ENCODE measurements at places on chromosomes 6 and 20.

GRCh38 chr6:140956571-140957369 is 1176.0 kb upstream of the GJE1 start:
- DNase-seq, result no peak

- DNase-seq, result no peak
These were observed 150.9 kb upstream of the MLIP start for GRCh38 chr6:53960311-53960710.

- peak; percentile 76 for DNase-seq
These were observed 30.1 kb downstream of the RIMS4 start for GRCh38 chr20:44780226-44780625.

GRCh38 chr6:7859591-7859990 is 51.0 kb downstream of the TXNDC5 start:
- DNase-seq, result no peak

GRCh38 chr20:45405571-45406259 is 2.4 kb upstream of the DBNDD2 start:
- peak; percentile 35 for DNase-seq

- DNase-seq, result no peak
These were observed 64.5 kb downstream of the KCNB1 start for GRCh38 chr20:49417843-49418555.

DNA sequence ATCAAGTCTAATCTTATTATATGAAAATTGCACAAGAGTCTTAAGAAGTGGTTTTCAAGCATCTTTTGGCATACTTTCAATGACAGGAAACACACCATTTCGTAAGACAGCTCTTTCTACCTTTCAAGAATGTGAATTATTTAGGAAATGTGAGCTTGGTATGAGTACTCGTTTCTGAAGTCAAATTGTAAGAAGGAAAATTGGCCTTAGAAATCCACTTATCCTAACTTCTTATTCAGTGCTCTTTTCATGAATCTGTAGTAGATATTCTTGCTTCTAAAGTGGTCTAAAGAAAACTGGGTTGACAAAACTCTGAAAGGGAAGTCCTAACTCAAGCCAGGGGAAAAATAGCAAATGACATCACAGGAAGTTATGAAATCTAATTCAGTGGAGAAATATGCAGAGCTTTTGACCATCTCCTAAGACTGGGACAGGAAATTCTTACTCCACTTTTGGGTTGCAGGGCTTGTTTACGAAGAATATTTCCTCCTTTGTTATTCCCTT is 38.5 kb upstream of the OGFRL1 start:
- DNase-seq, result no peak

GRCh38 chr6:1347161-1347560 is 35.3 kb downstream of the FOXQ1 start:
- DNase-seq, result no peak

DNA sequence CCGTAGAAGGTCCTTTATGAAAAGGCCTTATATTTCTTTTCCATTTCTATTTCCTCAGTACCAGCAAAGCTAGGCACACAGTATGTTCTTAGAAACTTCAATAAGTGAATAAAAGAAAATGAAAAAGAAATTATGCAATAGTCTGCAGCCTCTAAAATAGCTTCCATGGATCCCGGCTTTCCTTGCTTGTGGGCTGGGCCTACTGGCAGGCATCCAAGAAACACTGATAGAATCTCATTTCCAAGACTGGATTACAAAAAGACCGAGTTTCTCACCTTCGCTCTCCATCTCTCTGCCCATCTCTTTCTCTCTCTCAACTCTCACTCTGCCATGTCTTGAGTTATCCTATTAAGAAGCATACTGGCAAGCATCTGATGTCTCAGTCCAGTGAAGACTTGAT is 187.5 kb upstream of the FKBP1C start:
- no peak for DNase-seq

DNA sequence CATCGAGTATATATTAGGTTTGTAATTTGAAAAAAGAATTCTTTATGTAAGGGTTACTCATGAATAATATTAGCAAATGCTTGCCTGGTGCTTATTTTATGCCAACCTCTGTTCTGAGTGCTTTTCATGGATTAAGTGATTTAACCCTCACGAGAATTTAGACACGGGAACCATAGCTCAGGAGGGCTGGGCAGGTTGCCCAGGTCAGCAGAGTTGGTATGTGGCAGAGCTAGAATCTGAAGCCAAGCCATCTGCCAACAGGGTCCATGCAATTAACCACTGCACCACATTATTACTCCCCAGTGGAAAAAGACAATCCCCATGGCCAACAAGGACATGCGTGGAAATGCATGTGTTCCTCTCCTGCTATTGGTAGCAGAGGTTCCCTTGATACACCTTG is 345.6 kb downstream of the CDC5L start:
- DNase-seq, result no peak

- no peak for DNase-seq
These were observed 10.7 kb downstream of the CLDN20 start for GRCh38 chr6:155274533-155274932.

DNA sequence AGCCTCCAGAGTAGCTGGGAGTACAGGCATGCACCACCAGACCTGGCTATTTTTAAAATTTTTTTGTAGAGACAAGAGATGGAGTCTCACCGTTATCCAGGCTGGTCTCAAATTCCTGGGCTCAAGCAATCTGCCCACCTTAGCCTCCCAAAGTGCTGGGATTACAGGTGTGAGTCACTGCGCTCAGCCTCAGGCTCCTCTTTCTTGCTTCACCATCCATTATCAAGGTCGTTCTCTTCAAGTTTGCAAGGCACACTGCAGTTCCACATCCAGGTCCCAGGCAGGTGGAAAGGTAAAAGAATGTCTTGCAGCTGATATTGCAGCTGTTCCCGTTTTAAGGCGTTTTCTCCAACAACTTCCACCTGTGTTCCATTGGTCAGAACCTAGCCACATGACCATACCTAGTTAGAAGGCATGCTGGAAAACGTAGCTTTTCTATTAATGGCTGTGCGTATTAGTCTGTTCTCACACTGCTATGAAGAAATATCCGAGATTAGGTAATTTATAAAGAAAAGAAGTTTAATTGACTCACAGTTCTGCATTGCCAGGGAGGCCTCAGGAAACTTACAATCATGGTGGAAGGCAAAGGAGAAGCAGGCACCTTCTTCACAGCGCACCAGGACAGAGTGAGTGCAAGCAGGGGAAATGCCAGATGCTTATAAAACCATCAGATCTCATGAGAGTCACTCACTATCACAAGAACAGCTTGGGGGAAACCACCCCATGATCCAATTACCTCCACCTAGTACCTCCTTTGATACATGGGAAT is 51.7 kb downstream of the PCNA start:
- DNase-seq, result no peak

- no peak for DNase-seq
These were observed 139.2 kb downstream of the SOX4 start for GRCh38 chr6:21732731-21733130.

- DNase-seq, result no peak
These were observed 13.0 kb upstream of the TSHZ2 start for GRCh38 chr20:52959125-52959524.

DNA sequence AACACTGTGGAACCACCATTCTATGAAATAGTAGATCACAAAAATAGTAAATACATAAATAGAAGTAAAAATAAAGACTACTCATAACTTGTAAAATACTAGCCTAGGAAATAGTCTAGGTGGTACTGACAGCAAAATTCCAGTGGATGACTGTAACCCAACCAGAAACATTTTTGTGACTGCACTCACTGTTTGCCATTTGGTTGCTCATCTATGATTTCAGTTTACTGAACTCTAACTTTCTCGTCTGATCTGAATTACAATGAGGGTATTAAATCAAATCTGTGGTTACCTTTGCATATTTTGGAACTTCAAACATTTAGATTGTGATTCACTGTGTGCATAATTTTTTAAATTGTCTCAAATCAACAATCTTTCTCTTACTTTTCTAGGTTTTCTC is 151.1 kb downstream of the KHDC1L start:
- no peak for DNase-seq

GRCh38 chr20:59785986-59786795 is 147.2 kb downstream of the SYCP2 start:
- DNase-seq, result no peak

GRCh38 chr6:27742833-27743573 is 169.2 kb downstream of the OR2B2 start:
- DNase-seq, result no peak

GRCh38 chr6:45965792-45966191 is 49.9 kb downstream of the CLIC5 start:
- no peak for DNase-seq

DNA sequence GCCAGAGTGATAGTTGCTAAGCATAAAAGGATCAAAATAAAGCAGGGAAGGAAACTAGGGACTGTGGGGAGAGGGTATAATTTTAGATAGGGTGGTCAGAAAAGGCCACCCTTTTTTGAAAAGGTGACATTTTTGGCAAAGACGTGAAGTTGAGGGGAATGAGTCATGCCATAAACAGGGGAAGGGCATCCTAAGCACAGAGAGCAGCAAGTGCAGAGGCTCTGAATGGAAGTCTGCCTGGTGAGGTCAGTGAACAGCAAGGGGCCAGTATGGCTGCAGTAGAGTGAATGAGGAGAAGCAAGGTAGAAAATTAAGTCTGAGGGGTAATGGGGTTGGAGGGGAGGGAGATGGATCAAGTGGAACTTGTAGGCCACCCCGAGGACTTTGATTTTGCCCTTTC is 2.4 kb downstream of the KLC4 start:
- no peak for DNase-seq

DNA sequence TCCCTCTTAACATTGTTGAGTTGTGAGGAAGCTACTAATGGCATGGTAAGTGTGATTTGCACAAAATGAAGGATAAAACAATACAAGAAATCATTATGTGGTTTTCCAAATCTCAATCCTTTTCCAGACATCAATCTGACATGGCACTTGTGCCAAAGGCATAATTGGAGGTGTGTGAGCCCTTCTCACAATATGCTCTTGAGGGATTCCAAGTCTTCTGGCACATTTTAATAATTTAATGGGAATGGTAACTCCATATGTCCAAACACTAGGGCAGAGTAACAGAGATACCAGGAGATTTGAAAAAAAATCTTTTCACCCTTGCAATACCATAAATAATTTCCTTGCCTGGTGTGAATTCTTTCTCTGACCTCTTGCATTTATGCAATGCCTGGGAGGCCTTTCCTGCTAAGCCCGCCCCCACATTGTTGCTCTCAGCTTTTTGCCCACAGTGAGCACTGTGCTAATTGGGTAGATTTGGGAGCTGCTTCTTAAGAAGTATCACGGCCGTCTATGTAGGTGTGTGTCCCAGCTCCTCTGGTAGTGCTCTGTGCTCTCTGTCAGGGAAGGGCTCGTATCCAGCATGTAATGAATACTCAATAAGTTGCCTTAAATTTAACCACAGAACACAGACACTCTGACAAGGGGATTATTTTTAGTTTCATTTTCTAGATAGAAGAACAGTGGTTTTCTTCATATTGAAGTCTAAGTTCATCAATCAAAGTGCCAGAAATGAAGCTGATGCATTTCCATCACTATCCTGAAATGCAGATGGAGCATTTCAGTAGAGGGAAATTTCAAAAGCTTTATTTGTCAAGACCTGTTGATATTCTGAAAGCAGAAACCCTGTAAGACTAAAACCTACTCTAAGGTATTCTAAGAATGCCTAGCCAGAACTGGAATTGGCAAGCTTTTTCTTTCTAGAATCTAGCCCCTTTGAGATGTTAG is 54.4 kb upstream of the CEP85L start:
- no peak for DNase-seq

GRCh38 chr20:63518946-63519667 is 1.5 kb upstream of the PPDPF start:
- no peak for DNase-seq

DNA sequence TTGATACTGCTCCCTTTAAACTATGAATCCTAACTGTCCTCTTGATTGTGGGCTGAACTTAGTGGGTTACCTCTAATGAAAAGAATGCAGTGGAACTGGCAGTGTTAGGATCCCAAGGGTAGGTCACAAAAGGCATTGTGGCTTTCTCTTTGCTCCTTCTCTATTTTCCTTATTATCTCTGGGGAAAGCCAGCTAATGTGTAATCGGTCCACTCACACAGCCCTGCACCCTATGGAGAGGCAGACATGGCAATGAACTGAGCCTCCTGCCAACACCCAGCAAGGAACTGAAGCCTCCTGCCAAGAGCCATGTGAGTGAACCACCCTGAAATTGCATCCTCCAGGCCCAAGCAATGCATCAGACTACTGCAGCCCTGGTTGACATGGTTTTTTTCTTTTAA is 24.6 kb upstream of the ZNF133 start:
- peak; percentile 64 for DNase-seq

DNA sequence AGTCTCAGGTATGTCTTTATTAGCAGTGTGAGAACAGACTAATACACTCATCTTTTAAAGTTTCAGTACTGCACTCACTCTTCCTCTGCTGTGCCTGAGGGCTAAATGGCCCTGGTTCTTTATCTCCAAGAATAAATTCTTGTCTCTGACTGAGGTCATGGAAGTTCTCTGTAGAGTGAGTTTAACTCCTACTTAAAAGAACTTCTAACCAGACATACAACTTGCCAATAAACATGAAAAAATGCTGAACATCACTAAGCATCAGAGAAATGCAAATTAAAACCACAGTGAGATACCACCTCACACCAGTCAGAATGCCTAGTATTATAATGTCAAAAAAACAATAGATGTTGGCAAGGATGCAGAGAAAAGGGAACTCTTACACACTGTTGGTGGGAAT is 73.6 kb downstream of the ADAT2 start:
- no peak for DNase-seq

DNA sequence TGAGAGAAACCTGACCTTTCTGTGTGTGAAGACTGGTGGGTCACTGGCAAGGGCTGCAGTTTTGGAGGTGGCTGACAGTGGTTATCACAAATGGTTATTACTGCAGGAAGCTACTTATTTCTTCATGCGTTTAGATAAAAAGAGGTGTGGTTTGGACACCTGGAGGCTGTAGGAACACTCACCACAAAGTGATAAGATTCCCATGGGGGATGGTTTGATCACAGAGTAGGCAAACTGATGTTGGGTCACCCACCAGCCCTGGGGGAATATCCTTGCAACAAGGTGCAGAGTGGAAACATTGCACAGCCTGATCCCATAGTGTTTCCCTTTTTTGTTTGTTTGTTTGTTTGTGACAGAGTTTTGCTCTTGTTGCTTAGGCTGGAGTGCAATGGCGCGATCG is 33.9 kb upstream of the RNGTT start:
- no peak for DNase-seq

- peak; percentile 80 for DNase-seq
These were observed 24.0 kb downstream of the FGD2 start for GRCh38 chr6:37029249-37029971.

DNA sequence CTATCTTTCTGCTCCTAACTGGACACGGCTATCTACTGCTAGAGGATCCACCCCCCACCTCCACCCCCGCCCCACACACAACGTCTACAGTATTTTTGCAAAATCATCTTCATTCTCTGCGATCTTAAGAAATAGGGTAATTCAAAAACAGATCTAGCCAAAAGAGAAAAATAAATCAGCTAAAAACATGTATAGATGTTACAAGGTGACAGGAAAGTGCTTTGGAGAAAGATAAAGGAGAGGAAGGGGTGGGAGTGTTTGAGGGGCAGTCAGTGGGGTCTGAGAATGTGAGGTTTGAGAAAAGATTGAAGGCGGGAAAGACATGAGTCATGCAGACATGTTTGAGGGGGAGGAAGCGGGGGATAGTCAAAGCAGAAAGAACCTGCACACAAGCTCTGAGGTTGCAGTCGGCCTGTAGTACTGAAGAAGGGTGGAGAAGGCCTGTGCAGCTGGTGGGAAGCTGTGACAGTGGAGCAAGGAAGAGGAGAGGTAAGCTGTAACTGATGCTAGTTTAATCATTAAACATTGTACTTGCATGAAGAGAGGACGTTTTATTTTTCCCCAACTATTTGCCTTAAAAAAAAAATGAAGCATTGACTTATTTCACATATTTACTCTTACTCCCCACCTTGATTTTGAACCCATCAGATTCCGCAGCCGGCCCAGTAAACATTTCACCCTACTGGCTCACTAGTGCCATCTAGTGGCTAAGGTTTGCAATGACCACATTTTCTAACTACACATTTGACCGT is 332.6 kb downstream of the ADGRB3 start:
- DNase-seq, result peak; percentile 69
